Activated naive CD4-positive, alpha-beta T cell treated with anti-CD3 and anti-CD28 coated beads, Interleukin-2, amount 50 U/mL, for 72 hours (primary cell): ENCODE measurements at places on chromosomes 2 and 18.

DNA sequence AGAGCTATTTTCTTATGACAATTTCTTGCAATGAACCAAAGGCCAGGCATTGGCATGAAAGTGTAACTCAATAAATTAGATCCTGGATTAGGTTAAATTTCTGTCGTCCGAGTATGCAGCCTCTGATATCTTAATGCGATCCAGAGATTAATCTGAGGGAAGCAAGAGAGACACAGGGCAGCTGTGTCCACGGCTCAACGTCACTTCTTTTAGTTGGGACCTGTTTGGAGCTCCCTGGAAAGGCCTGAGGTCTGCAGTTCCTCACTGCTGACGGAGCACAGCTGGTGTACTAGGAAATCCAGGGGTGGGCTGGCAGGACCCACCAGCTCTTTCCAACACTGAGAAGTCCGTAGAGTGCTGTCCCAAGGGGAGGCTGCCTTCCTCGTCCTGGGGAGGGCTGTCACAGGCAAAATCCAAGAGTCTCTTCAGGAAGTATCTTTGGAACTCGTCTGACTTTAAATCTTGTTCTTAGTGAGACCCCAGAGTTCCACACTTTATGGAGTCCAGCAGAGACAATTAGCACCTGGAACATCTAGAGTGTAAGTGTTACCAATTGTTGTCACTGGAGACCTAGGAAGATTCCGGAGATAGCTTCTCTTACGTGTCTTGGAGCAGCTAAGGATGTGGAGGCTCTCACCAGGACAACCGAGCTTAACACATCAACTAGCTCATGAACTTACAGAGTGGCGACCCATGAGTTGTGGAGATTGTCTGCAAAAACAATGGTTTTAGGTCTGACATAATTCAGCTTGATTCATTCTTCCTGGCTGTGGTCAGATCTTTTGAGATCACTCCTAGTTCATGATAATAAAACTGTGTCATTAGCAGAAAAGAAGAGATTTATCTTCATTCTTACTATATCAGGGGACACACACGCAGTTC lies 173.7 kb downstream of the ACKR3 start:
- no peak for DNase-seq

GRCh38 chr2:42980764-42981416 lies 188.5 kb upstream of the HAAO start:
- DNase-seq, result no peak

- no peak for DNase-seq
Measured at GRCh38 chr2:146807568-146808168, 1037.2 kb upstream of the ACVR2A start.

DNA sequence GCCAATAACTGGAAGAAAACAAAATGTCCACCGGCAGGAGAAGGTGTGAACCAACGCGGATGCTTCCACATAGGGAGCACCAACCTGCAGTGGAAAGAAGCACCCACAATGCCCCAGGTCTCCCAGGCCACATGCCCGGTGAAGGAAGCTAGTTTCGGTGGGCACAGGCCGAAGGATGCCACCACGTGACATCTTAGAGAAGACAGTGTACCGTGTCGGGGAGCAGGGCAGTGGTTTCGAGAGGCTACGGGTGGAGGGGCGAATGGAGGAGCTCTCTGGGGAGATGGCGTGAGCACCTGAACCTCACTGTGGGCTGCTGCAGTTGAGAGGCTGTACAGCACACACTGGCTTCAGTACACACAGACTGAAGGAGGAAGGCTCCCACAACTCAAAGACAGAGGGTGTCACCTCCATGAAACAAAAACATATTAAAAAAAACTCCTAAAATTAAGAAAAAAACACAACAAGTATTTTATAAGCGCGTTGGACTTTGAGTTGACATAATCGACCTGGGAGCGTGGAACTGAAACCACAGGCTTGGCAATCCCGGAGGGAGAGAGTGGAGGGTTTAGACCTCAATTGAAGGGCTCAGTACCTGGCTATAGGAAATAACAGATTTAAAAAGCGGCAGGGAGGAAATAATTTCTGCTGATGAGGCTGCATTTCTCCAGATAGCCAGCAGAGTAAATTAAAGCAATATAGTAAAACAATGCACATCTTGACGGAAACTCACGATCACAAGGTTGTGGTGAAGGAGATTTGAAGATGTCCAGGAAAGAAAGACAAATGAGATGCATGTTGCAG lies 160.1 kb downstream of the RTP5 start:
- DNase-seq, result no peak

DNA sequence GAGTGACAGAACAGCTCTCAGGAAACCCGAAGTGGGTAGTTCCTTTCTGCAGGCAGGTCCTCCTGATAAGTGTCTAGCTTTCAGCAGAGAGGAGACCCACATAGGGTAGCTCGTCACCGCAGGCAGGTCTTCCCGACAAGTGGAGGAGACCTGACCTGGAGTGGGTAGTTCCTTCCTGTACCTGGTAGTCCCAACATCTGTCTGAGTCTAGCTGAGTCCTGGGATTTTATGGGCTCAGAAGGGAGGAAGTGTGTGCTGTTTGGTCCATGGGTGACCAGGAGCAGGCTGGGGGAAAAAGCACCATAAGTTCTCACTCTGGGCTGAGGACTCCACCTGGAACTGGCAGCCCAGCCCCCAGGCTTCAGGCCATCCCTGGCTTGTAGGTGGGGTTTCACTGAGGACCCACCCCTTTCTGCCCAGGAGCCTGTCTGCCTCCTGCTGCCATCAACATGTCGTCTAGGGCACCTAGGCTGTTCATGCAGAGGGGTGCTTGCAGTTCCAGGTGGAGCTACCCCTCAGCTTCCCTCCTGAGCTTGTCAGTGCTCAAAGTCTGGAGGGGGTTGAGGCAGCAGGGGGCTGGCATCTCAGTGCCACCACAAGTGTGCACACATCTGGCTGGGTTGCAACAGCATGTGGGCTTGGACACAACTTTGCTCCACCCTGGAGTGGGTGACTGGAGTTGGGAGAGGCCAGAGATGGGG lies 9.4 kb downstream of the DYSF start:
- DNase-seq, result no peak

- no peak for DNase-seq
Measured at GRCh38 chr2:177553176-177553884, 160.8 kb downstream of the AGPS start.

- DNase-seq, result no peak
Measured at GRCh38 chr2:234564699-234565098, 67.8 kb upstream of the ARL4C start.

DNA sequence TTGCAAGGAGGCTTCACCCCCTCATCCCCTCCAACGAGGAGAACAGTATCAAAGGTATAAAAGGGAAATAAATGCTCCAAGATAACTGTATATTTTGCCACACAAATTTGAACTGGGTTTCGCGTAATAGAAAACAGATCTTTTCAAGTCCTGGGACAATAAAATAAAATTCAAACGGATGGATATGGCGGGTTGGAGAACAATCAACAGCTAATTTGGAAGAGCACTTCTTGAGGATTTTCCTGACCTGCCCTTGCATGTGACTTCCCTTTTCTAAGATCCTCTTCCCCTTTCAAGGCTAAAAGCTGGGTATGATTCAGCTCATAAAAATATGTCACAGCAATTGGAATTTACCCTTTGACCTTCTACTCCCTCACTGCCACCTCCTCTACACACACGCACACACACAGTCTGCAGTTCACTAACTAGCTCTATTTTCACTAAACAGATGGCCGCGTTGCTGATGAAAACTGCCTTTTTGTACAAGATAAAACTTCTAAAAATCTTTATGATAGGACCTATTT lies 386.9 kb downstream of the FIGN start:
- DNase-seq, result no peak

- no peak for DNase-seq
Measured at GRCh38 chr2:72755647-72756423, 70.0 kb downstream of the EXOC6B start.

DNA sequence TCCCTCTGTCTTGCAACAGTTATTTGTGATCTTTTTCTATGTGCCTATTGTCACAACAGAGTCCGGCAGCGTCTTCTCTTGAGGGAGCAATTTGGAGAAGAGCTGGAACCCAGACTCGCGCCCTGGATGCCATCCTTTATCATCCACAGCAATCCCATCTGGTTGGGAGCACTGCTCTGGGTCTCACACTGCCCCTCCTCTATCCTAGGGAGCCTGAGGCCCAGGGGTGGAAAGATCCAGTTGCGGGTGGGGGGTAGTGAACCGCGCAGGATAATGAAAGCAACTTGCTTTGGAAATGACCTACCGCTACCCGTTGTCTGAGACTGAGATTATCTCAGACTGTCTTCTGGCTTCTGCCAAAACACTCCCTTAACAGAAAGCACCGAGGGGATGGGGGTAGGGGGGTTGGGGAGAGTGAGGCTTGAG lies 713 bp downstream of the WBP1 start:
- DNase-seq, result no peak

DNA sequence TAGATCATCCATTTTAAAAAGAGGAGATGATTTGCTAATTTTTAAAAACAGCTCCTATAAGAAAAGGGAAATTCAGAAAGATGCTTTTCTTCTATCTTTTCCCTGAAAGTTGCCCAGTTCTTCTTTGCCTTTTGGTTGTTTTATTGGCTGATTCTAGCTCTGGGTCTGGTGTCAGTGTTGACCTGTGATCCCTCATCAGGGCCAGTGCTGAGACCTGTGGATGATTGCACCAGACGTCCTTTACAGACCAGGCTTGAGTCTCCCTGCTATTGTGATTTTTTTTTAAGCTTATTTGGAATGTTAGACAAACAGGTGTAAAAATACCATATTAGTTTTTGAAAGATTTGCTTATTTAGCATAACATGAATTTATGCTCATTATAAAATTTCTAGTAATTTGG lies 88.2 kb downstream of the ACSL3 start:
- no peak for DNase-seq

DNA sequence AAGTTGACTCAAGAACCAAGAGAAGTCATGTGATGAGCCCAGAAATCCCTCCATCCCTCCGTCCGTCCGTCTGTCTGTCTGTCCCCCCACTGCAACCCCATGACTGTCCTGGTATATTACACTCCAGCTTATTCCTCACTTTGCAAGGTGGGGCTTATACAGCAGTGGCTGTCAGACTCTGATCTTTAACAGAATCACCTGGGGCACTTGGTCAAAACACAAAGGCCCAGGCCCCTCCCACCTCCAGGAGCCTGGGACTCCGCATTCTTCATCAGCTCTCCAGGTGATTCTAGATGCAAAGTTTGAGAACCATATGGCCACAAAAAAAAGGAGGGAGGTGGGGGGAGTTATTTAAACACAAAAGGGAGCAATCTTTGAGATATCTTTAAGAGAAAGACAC lies 61.4 kb downstream of the MYO5B start:
- no peak for DNase-seq

DNA sequence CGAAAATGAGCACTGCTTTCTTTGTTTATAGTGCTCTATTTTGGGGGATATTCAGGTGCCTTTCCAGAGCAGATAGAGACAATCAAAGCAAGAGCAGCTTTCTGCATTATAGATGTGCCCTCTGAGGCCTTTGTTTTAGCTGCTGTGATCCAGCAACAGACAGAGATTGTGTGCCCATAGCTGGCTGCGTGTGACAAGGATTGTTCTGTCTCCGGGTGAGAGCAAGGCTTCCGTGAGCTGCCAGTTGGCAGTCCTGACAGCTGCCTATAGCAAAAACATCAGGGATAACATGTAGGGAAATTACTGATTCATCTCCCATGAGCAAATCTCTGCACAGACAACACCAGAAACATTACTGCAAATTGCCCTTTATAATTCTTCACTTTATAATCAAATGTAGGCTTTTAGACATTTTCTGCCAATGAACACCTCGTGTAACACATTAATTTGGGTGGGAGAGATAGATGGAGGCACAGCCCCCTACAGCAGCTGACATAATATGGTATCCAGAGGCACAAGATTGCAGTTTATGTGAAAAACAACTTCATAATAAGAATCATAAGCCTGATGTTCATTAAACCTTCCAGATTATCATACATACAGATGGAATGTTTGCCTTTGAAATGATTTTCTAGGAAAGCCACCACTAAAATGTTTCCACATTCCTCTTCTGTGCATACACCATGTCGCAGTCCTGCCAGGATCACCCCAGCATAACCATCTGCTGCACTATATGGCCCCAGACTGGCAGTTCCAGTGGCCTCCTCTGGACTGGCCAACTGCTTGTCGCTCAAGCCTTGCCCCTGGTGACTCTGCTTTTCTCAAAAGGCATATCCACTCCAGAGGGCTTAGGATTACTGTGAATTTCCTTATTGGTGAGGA lies 131.2 kb downstream of the TRIB2 start:
- DNase-seq, result no peak

- peak; percentile 31 for DNase-seq
Measured at GRCh38 chr2:20224716-20225293, at the start of gene SDC1. TSS of gene SDC1 (minus strand) at chr2:20225130. CDS start at chr2:20224867, 263 bp downstream.

- no peak for DNase-seq
Measured at GRCh38 chr2:201558665-201559064, 84.6 kb downstream of the TMEM237 start.

GRCh38 chr2:1052771-1053191 lies 102.1 kb downstream of the SNTG2 start:
- DNase-seq, result no peak

DNA sequence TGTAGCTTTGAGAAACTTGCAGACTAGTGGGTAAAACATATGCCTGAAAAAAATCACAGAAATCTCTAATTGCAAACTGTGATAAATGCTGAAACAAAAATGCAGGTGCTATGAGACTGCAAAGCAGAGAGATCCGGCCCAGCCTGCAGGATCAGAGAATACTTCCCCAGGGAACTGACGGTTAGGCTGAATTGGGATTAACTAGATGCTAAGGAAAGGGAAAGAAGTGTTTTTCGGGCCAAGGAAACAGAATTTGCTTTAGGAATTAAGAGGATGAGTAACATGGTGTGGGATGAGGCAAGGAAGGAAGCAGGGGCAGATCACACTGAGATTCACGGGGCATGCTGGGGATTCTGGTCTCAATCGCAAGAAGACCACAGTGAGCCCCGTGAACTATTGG lies 71.5 kb downstream of the OSBPL6 start:
- DNase-seq, result no peak

DNA sequence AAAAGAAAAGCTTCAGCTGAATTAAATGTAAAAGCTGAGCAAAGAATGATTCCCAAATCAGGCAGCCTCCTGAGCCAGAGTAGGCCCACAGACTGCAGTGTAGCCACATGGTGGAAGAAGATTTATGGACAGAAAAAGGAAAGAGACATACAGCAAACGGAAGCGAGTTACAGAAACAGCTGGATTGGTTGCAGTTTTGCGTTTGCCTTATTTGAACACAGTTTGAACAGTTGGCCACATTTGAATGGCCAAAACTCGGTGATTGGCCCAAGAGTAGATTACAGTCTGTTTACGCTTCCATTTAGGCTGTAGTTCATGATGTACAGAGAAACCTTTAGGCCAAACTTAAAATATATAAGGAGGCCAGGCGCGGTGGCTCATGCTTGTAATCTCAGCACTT lies 35.1 kb downstream of the SH2D6 start:
- DNase-seq, result no peak

DNA sequence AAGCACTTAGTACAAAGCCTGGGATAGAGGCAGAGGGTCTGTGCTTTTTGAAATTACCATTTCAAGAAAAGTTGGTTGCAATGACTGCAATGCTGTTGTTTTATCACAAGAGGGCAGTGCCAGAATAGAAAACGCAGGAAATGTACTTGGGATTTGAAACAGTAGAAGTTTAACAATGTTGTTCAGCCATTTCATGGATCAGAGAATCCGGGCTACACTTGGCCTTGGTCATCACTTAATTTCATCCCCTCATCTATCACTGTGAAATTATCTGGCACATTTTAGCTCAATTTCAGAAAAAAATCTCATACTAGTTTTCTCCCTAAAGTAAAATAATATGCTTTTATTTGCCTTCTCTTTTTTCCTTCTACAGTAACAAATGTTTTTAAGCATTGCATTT lies 70.8 kb downstream of the RAPGEF4 start:
- no peak for DNase-seq
